ENCODE measurements at places on chromosomes 3 and 15.

GRCh38 chr3:17980863-17981262 lies 238.4 kb upstream of the TBC1D5 start:
- no peak for DNase-seq

- DNase-seq, result no peak
Measured at GRCh38 chr15:31597466-31597865, 270.8 kb downstream of the KLF13 start.

GRCh38 chr3:93981649-93982048 lies 1.7 kb downstream of the ARL13B start:
- DNase-seq, result no peak

DNA sequence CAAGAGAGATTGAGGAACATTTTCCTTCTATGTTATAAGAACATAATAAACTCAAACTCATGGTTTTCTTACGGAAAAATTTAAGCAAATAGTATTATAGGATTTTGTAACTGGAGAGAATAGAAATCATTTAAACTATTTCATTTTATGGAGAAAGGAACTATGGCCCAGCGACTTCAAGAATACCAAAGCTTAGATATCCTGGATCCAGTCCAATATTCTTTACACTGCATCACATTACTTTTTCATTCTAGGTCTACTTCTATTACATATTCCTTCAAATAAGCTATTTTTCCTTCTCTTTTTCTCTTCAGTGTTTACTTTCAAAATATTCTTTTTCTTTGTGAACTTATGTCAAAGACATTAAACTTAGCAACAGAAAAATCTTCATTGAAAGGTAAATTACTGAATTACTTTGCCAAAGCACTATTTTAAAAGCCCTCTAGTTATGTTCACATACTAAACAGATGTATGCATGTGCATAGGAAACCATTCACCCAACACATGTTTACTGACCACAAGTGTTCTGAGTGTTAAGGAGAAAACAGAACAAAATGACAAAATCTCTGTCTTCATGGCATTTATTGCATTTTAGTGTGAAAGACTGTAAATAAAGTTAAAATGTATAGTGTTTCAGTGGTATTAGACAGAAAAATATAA lies 20.4 kb downstream of the KPNA4 start:
- DNase-seq, result no peak

GRCh38 chr3:148601766-148602685 lies 95.7 kb upstream of the AGTR1 start:
- no peak for DNase-seq
